CMK (cell line): ENCODE measurements at places on chromosomes 1 and 21.
A peak's percentile ranks its signal among the peaks of the same experiment; 100 is the strongest.

GRCh38 chr1:160078512-160079195 is 2.7 kb upstream of the KCNJ9 start:
- DNase-seq, result no peak

- DNase-seq, result no peak
Observed at GRCh38 chr1:65772607-65773006, 20.1 kb upstream of the PDE4B start.

DNA sequence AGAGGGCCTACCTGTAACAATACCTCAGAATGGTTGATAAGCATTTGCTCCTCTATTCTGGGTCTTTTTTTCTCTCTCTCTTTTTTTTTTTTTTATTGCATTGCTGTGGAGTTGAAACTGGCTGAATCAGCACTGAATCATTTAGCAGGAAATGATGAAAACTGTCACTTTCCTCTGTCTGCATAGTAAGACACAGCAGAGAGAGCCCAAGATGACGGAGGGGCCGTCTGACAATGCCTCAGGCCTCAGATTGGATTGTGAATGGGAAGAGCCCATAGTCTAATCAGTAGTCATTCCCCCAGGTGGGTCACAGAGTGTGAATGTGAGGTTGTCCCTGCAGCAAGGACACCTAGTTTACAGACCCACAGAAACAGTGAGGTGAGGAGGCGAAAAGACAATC is 193.2 kb upstream of the PLXNA2 start:
- no peak for DNase-seq

- no peak for DNase-seq
Observed at GRCh38 chr1:234270581-234271242, 102.5 kb upstream of the COA6 start.

GRCh38 chr1:95636897-95637296 is 402.9 kb downstream of the RWDD3 start:
- DNase-seq, result peak; percentile 22

GRCh38 chr1:23224739-23225648 is 7.7 kb upstream of the HTR1D start:
- no peak for DNase-seq
